ENCODE measurements at places on chromosomes 4 and X.

DNA sequence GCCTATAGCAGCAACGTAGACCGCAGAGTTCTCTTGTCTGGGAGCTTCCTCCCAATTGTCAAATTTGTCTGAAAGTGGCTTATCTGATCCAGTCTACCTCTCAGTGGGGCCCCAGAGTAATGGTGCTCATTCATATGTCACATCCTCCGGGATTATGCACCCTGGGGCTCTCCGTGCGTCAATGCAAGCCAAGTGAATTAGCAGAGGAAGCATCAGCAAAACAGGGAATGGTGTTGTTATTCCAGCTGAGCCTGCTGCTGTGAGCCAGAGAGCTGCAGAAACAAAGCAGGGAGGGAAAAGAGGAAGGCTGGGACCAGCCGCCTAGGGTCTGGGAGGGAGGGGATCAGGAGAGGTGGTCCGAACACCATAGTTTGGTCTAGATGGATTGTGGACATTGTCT, 95.2 kb downstream of the CLNK start:
- no peak for DNase-seq

- no peak for DNase-seq
Measured at GRCh38 chr4:4914059-4914820, 54.8 kb downstream of the MSX1 start.

- DNase-seq = no peak
Measured at GRCh38 chr4:139950568-139950967, 203.4 kb downstream of the MAML3 start.

- DNase-seq = no peak
Measured at GRCh38 chrX:153580700-153581386, 18.1 kb downstream of the CCNQ start.

All from NCI-H1436 treated with DMSO at 0.1 percent for 48 hours (cell line).